ENCODE measurements at places on chromosomes 1 and 21.

- no peak for DNase-seq
These were observed 6.3 kb downstream of the ZBTB8B start for GRCh38 chr1:32470991-32471694.

DNA sequence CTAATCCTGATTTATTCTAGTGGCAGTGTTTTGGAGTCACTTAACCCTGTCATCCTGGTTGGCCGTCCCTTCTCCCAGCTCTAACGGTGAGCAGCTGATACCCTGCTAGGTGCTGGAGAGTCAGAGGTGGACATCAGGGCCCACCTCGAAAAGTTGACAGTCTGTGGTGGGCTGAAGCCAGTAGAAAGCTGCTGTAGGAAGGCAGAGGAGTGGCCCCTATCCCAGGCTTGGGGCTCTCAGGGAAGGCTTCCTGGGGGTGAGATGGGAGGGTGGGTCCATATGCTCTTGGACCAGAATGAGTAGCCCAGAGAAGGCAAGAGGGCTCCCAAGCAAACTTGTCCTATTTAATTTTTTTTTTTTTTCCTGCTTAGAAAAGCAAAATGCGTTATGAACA lies 475 bp upstream of the RPL5 start:
- DNase-seq = no peak

DNA sequence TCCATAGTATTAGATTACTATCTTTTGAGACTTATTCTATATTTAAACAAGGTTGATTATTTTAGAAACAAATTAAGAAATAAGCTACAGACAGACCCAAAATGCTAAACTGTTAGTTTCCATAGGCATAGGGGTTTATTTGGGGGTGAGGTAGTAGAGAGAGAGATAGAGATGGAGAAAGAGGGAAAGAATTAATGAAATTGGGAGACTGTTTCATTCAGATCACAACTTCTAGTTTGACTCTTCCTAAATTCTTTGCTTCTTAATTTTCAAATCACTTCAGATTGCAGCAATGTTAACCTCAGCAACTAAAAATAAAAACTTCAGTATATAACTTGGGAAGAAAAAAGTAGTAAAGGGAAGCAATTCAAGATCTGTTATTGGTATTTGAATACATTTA lies 3.4 kb downstream of the JUN start:
- no peak for DNase-seq

- DNase-seq = no peak
These were observed 671.6 kb upstream of the ZP4 start for GRCh38 chr1:238562341-238562740.

DNA sequence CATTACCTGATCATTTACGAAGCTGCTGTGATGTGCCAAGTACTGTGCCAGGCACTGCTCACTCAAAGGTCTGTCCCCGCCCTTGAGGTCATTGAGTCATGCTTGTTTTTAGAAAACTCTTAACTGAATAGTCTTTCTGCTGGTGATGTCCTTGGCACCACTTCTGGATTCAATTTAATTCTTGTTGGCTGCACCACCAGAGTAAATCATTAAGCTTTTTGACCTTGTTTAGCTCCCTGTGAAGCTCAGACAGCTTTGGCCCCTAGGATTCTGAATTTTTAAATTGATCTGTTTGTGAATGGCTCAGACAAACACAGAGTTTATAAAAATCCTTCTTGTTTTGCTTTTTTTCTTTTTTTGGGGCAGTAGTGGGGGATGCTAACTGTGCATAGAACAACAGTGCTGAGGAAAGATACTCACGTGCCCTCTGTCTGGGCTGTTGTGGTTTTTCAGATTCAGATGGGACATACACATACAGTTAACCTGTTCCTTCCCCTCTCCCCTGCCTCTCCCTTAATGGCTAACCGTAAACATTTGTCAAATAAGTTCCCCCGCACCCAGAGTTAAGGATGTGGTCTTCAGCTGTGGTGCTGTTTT lies 67.6 kb downstream of the MTR start:
- no peak for DNase-seq

- no peak for DNase-seq
These were observed 36.8 kb downstream of the RAP1A start for GRCh38 chr1:111656086-111657017.

DNA sequence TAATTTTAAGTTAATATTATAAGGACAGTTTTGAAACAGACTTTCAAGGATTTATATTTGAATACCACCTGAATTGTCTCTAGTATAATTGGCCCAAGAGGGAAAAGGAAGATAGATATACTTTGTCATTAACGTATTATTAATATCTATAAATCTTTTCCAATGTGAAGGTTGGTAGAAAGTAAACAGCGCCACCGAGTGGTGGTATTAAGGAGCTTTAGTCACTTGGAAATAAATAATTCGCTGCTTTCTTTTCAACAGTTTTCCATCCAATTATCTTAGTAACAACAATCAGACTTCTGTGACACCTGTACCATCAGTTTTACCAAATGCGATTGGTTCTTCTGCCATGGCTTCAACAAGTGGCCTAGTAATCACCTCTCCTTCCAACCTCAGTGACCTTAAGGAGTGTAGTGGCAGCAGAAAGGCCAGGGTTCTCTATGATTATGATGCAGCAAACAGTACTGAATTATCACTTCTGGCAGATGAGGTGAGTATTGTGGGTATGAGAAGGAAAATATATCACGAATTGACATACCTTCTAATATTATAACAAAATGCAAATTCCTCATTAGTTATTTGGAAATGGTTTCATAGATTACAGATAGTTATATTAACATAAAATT lies 37.7 kb downstream of the SH3GLB1 start:
- DNase-seq = no peak

DNA sequence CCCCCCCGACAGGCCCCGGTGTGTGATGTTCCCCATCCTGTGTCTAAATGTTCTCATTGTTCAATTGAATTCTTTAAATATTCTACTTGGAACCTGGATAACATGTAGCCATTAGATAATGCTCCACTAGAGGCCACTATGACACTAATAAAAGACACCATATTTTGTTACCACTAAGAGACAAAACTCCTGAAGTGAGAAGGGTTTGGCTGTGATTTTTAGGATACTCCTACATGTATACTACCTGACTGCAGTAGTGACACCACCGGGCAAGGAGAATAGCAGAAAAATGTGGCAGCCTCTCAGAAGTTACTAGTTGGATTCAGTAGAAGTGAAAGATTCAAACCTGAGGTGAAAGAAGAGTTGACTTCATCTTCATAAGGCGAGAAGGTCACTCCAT lies 36.0 kb downstream of the F5 start:
- no peak for DNase-seq

DNA sequence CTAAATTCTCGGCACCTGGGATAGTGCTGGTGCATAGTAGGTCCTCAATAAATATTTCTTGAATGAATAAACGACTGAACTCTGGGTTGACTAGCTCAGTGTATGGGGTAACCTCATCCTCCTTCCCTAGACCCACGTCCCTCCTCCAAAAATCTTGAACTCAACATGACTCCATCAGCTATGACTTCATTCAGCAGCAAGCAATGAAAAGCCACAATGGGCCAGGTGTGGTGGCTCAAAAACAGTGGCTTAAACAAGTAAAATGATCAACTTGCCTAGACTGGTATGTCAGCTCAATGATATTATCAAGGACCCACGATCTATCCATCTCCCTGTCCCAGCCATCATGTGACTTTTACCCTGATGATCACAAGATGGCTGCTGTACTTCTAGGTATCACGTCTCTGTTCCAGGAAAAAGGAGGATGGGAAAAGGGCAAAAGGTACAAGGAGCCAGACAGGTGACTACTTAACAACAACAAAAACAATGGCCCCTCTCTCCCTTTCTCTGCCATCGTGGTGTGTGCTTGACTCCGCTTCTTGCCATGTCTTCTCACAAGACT lies 13.0 kb upstream of the PAQR7 start:
- DNase-seq = no peak

- no peak for DNase-seq
These were observed 136.6 kb upstream of the VANGL1 start for GRCh38 chr1:115505148-115505571.

GRCh38 chr1:153956997-153957715 lies 1.3 kb downstream of the CRTC2 start:
- DNase-seq = no peak

GRCh38 chr21:38900499-38900898 lies 94.8 kb downstream of the ETS2 start:
- DNase-seq = no peak

GRCh38 chr21:30437010-30437565 lies 3.0 kb upstream of the KRTAP15-1 start:
- DNase-seq = no peak

- DNase-seq = no peak
These were observed 67.1 kb downstream of the KCNJ15 start for GRCh38 chr21:38323721-38324531.

- no peak for DNase-seq
These were observed 788 bp upstream of the TXNIP start for GRCh38 chr1:145997016-145997717.

GRCh38 chr1:235714205-235714897 lies 64.8 kb upstream of the GNG4 start:
- no peak for DNase-seq

Measured in cortex of kidney (tissue), 1 donor.